ENCODE measurements at places on chromosomes 3 and 15.

DNA sequence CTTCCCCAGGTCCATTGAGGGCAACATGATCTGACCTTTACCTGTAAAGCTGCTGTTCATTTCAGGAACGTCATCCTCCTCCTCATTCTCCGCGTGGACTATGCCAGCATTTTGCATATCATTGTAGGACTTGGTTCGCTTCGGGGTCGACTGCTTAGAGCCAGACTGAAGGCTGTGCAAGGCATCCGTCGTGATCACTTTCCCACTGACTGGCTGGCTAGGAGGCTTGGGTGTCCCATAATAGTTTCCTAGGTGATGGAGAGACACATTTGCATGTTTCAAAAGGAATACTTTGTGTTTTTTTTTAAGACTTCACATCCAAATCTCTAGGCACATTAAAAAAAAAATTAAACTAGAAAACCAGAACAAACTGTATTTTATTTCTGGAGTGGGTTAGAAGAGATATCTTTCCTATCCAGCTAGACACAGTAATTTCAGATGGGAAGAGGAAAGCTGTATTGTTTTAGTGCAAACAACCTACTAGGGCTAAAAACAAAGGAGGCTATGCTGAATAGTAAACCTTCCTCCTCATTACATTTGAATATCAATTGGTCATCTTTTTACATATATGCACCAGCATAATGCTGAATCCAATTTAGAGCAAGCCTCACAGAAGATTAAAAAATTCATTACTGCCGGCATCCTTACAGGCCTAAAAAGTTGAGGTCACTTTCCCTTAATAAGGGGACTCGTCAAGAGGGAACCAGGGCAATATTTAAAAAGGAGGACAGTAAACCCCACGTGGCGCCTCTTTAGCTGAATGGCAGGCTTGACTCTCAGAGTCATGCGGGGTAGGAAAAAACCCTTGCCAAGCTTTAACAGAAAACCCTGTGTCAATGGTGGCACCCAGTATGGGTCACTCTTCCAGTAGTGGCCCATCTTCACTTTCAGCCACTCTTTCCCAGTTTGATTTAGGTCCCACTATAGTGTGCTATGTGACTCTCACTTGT, 559.9 kb downstream of the MAGI1 start:
- no peak for DNase-seq

- no peak for DNase-seq
Measured at GRCh38 chr3:9203317-9203716, 46.1 kb downstream of the SRGAP3 start.

DNA sequence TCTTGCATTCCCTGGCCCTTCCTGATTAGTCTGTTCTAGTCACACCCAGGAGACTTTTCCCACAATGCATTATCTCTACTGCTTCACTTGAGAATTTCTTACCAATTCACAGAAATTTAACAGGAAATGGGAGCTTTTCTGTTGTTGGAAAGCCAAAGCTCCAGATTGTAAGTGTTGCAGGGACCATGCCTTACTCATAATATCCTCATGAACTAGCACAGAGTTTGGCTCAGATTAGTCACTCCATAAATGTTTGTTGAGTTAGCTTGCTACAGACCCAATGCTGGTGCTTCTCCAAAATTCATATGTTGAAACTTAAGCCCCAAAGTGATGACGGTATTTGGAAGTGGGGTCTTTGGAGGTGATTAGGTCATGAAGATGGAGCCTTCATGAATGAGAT, 232.6 kb downstream of the GAP43 start:
- DNase-seq = no peak

DNA sequence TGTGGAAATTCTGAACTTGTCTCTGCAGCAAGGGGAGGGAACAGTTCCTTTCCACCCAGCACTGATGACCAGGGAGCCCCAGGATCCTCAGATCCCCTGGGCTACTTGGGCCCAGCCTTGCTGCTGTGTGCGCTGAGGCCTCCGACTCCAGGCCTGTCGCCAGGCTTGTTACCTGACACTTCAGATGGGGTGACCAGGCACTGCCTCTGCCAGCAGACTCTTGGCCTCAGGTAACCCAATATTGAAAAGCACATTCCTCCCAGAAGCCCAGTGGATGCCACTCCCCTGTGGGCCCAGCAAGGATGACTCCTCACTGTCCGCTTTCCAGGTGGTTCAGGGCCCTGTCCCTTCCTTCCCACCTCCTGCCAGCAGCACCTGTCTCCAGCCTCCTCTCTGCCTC, 3.5 kb upstream of the PLA2G4E start:
- no peak for DNase-seq
